ENCODE measurements at places on chromosomes 6 and 20.

DNA sequence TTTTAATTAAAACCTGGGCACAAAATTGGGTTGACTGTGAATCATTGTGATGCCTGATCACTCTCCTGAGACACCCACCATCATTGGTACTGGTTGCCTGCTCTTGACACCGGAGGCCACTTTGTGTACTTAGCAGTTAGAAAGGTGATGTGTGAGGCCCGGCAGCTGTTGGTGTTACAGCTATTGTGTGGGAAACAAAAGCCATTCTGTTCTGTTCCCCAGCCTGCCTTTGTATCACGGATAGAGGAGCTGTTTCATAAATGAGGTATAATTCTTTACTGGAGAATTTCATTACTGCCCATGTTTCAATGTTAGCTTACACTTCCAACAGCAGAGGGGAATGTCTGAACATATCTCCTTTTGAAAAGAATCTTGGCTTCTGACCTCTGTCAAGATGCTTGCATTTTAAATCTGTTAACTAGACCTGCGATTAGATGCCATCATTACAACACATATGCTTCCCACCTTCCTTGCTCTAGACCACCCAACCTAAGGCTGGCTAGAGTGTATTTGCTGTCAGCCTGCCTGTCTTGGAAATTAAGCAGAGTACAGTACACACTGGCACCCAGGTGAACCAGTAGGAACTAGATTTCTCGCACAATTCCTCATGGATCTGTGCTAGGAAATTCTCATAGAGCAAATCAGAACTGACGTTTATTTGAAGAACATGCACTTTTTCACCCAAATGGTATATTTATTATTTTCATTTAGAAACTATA, 142.4 kb upstream of the INSM1 start:
- peak; percentile 71 for DNase-seq

DNA sequence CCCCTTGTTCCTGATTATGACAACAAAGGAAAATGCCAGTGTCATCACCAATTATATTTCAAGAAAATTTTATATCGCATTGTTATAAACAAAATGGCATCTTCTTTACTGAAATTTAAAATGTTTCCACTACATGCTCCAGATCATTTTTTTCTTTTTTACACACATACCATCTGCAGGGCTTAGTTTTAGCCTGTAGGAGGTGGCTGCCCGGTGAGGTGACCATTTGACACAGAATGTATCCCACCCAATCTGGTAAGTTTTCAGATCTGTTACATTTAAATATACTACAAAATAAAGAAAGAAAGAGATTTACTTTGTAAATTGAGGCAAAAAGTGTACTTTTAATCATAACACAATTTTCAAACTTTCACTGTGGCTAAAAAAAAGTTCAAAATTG, 81.8 kb downstream of the COL12A1 start:
- DNase-seq, result no peak

DNA sequence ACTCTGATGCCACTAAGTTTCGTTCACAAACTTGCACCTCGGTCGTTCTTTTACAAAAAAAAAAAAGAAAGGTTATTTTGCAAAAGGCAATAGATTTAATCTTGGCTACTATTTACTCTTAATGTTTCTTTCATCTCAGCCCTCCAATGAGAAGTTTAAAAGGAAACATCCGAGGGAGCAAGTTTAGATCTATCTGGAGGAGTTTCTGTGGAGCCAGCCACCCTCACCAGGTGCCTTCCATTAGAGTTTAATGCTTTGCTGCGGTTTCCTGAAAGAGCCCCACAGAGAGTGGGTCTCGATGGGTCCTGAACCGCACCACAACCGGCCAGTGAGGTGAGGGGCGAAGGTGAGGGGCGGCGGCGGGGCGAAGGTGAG, 632 bp downstream of the PRKN start:
- DNase-seq, result no peak

DNA sequence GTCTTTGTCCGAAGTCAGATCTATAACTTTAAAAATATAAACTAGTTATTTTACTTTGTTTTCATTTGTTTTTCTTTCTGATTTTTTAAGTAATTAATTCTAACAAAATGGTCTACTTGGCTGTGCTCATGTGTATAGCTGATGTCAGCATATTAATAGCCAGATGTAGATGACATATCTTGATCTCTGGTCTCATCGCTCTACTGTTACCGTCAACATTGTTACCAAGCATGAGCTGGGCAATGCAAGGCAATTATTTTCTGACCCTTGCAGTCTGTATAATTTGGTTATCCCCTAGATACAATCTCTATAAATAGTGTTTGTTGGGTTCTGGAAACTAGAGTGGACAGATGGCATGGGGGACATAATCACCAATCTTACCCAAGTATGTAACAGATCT, 151.6 kb upstream of the PTPRK start:
- no peak for DNase-seq

GRCh38 chr6:3805448-3806123, 43.6 kb upstream of the FAM50B start:
- no peak for DNase-seq

DNA sequence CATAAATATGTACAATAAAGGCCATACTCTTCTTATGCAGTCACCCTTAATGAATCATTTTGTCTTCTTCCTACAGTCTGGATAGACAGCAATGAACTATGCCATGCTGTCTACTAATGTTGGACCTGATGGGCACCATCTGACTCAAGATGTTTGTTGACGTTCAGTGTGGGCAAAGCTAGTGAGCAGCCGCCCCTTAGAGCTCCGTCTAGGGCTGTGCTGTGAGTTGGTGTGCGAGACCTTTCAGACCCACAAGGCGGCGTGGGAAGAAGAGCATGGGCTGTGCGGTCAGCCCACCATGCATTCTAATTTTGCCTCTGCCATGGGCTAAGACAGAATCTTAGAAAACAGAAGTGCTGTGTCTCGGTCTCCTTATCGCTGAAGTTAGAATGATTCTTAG, 829.4 kb downstream of the QKI start:
- no peak for DNase-seq

Measured in NCI-H1417 treated with DMSO at 0.1 percent for 48 hours (cell line).